ENCODE measurements at places on chromosomes 7 and 10.

- DNase-seq = no peak
Observed at GRCh38 chr10:4851176-4851575, 25.2 kb downstream of the AKR1E2 start.

GRCh38 chr10:71156436-71156835, 55.9 kb upstream of the UNC5B start:
- no peak for DNase-seq

- no peak for DNase-seq
Observed at GRCh38 chr10:55398497-55398882, 597.5 kb upstream of the PCDH15 start.

- no peak for DNase-seq
Observed at GRCh38 chr7:144720149-144720548, 115.7 kb downstream of the TPK1 start.

GRCh38 chr10:119775529-119775928, 49.7 kb downstream of the INPP5F start:
- no peak for DNase-seq

DNA sequence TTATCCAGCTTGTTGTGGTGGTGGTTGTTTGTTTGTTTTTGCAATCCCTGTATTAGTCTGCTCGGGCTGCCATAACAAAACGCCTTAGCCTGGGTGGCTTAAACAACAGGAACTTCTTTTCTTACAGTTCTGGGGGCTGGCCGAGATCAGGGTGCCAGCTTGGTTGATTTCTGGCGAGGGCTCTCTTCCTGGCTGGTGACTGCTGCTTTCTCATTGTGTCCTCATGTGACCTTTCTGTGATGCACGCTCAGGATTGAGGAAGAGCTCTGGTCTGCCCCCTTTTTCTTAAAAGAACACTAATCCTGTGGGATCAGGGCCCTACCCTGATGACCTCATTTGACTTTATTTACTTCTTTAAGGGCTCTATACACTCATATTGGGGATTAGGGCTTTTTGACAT, 107.1 kb upstream of the NRP1 start:
- no peak for DNase-seq

- DNase-seq = no peak
Observed at GRCh38 chr7:130369831-130370550, 10.3 kb upstream of the CPA1 start.

DNA sequence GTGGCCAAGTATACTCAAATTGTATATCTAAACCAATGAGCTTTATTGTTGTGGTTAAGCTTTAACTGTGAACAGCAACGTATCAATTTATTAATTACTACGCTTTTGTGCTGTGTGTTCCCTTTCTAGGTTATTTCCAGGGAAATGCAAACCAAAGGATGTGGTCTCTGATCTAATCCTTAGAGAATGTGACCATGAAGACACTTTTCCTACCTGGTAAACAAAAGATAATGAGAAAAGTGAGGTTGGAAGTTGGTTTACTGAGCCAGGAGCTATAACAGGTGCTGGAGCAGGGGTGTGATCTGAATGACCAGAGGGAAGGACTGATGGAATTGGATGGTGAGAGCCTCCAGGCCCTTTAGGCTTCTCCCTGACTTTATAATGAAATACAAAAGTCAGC, 25.4 kb upstream of the CALU start:
- no peak for DNase-seq

All from GM12892 (cell line).